ENCODE measurements at places on chromosomes 16 and 17.

DNA sequence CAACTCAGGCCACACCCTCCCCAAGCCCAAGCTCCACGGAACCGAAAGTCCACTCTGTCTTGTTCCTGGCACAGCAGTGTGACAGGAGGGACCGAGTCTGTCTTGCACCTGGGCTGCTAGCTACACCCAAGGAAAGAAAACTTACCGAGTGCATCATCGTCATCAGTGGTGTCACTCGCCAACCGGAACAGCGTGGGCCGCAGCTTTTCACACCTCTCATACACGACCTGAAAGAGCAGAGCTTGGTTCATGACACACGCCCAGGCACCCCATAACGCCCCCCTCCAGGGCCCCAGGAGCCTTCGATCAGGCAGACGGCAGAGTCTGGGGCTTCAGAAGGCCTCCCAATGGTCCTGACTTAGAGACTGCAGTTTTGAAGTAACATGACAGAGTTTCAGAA is 27.5 kb downstream of the GGA2 start:
- no peak for DNase-seq

GRCh38 chr16:66662445-66663194 is 33.9 kb downstream of the CMTM4 start:
- DNase-seq: no peak

GRCh38 chr17:16975744-16976625 is 4.1 kb upstream of the TNFRSF13B start:
- DNase-seq: no peak

- DNase-seq: no peak
These were observed 680 bp downstream of the ZNF629 start for GRCh38 chr16:30786115-30786935.

GRCh38 chr17:57944908-57945307 is 10.3 kb downstream of the CUEDC1 start:
- DNase-seq: no peak

GRCh38 chr17:75468291-75468754 is 11.9 kb downstream of the TMEM94 start:
- no peak for DNase-seq
